Activated T-helper 17 cell treated with anti-CD3 and anti-CD28 coated beads, Interleukin-2, amount 50 U/mL, for 72 hours (primary cell): ENCODE measurements at places on chromosomes 5 and 9. TPM values are rescaled to one million over a fixed set of nuclear protein-coding genes. Genes with fewer than 3 reads are reported as not detected.
A peak's percentile ranks its signal among the peaks of the same experiment; 100 is the strongest.

DNA sequence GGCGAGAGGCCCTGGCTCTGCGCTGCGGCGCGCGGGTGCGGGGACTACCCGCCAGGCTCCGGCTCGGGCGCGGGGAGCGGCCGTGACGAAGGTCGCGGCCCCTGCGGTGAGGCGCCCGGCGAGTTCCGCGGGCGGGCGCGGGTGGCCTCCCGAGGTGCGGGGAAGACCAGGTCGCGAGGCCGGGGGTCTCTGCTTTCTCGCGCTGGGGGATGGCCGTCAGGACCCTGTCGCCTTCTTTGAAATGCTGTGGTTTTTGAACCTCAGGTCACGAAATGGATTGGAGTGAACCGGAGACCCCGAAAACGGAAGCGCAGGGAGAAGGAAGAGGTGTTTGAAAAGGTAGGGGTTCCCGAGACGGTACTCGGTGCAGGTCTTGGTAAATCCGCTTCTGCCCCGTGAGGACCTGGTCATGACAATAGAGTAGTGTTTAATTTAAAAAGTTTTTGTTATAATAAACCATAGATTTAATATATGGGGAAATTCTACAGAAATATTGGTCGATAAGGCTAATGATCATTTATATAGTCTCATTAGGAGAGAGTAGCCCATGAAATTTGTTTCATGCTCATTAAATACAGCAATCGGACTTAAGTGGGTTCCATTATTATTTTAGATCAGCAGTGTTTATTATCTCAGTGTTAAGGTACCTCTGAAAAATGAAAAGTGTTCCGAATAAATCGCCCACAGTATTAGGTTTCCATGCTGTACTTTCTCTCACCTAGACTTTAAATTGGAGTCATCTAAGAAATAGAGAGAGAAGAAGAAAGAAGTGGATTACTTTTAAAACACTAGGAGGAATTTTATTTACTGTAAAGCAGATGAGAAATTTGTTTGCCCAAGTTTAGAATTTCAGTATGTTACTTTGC is 279.0 kb downstream of the AOPEP start:
- ATAC-seq = no peak

GRCh38 chr5:160694896-160695295 is 157.1 kb downstream of the ATP10B start:
- no peak for ATAC-seq

DNA sequence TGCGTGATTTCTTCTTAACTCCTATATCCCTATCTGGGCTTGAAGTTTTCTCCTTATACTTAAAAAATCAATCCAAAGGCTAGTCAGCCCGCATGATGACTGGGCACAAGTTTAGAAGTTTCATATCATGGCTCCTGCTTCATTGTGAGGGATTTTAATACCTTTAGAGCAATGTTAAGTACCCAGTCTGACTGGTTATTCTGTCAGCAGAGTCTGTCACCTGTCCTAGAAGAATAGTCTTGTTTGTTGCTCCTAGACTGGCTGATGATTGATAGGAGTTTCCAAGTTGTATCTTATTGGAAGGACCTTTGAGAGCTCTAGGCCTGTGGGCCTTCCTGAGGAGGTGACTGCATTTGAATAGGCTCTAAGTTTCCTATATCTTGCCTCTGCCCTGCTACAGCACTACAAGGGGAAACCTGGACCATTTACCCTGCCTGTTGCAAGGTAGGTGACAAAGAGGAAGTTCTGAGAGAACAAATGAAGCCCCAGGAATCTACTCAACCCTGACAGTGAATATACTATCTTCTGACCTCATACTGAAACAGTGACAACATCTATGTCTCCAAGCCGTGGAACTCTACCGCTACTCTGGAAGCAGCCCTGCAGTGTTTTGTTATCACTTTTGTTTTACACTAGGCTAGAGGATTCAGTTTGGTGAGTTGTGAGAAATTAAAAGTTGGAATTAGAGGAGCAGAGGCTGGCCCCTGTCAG is 66.5 kb downstream of the F2RL2 start:
- ATAC-seq = peak; percentile 97

The GARNL3 gene
- 2.8 TPM for total RNA-seq

DNA sequence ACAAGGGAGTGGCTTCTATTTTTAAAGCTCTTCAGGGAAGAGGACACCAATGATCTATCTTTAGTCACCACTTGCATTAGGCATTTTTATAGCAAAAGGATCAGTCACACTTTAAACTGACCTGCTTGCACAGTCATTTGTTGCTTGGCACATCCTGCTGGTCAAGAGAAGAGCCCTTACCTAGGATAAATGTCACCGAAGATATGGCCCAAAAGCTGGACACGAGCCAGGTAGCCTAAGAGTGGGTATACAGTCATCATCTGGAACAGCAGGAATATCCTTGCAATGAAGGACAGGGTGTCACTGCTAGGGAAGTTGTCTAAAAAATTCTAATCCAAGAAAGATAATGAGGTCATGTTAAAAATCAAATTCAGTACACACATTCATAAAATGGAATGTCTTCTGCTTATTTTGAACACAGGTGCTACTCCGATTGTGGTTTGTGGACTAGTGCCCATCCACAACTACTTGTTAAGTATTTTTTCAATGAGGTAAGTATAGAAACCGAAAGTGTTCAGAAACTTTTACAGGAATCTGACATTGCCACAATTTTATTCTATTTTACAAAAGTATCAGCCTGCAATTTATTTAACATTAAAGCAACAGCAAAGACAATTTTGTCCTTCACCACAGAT is 78.4 kb downstream of the SLC38A9 start:
- no peak for ATAC-seq

The GHR gene
- total RNA-seq = not detected

The IL3 gene
- total RNA-seq = 0.32 TPM

The DBH gene
- not detected for total RNA-seq

GRCh38 chr5:161547738-161548486 is 1.4 kb upstream of the GABRB2 start:
- ATAC-seq = no peak

DNA sequence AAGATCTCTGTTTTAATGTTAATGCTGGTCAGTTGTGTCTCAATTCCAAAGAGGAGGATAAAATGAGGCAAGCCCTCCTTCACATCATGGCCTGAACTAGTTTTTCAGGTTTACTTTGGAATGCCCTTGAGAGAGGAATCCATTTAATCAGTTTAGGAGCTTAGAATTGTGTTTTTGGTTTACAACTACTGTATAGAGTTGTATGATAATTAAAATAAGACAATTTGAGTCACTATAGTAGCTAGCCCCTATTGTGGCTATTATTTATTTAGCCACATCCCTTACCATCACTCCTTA is 107.8 kb upstream of the PRLR start:
- ATAC-seq = no peak

The IL17B gene
- total RNA-seq = not detected

The ARL14EPL gene
- total RNA-seq = not detected

The FAM221B gene
- total RNA-seq = not detected

GRCh38 chr5:1212881-1213280 is 11.5 kb downstream of the SLC6A19 start:
- ATAC-seq = no peak

DNA sequence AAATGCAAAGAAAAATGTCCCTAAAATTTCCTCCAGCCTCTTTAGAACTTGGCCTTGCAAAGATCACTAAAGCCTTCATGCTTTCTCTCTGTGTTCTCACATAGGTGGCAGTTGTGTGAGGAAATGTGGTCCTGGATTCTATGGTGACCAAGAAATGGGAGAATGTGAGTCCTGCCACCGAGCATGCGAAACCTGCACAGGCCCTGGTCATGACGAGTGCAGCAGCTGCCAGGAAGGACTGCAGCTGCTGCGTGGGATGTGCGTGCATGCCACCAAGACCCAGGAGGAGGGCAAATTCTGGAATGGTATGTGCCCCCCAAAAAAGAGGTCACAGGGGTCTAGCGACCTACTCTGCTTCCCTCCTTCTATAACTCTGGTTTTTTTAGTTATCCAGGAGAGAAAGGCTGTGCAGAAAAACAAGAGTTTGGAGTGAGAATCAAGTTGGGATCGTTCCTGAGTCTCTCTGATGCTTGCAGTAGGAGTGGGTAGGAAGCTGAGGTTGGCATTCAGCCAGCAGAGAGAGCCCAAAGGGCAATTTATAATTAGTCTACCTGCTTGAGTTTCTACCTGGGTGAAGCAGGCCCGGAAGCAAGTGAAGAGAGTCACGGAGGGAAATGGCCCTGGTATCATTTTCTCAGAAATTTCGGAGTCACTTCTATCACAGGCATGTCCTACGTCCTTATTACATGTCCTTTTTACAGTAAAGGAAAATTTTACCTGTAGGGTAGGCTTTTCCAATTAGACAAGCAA is 97.5 kb downstream of the RFK start:
- ATAC-seq = no peak

- ATAC-seq = no peak
Measured at GRCh38 chr9:83266666-83267496, 203.9 kb upstream of the RASEF start.

The CSF1R gene
- 0.87 TPM for total RNA-seq

- no peak for ATAC-seq
Measured at GRCh38 chr5:28066856-28067255, 1028.5 kb upstream of the CDH9 start.

The ANKRD34B gene
- total RNA-seq = not detected

- peak; percentile 84 for ATAC-seq
Measured at GRCh38 chr5:133635051-133635450, 22.7 kb upstream of the FSTL4 start.

The PTGES gene
- not detected for total RNA-seq

GRCh38 chr5:173602423-173602822 is 14.0 kb downstream of the BOD1 start:
- ATAC-seq = no peak

GRCh38 chr9:2253636-2254580 is 238.8 kb downstream of the SMARCA2 start:
- ATAC-seq = no peak

DNA sequence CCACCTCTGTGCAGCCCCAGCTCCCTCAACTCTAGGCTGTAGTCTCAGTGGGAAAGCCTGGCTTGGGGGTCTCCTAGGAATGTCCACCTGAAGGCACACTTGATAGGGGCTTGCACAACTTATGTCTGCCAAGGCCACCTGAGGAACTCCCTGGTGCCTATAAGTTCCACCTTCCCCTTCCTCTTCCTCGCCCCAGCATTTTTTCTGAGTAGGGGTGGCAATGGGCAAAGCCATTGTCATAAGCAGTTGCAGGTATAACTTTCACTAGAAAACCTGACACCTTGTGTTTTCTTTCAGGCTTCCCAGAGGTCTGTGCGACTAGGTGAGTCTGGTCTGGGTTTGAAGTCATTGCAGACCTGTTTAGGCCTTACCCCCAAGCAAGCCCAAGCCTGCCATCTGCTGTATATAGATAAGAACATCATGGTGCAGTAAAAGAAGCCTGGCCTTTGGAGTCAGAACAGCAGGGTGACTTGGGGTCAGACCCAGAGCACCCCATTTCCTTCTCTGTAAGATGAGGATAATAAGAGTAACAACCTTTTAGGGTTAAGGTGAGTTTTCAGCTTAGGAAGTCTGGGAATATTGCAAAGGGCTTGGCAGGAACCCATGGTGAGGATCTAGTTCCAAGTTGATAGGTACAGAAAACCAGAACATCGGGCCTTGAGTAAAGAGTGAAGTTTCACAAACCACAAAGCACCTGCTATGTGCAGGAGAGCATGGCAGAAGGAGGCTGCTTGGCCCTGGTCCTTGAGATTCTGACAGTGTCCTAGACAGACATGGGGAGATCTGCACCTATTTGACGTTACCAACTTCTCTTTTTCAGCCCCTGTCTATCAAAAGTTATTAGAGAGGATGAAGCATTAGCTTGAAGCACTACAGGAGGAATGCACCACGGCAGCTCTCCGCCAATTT is 33.8 kb downstream of the TGFBI start:
- ATAC-seq = peak; percentile 68

GRCh38 chr5:163978897-163979296 is 473.5 kb downstream of the MAT2B start:
- no peak for ATAC-seq

GRCh38 chr5:114153392-114153791 is 208.5 kb upstream of the KCNN2 start:
- no peak for ATAC-seq

The PLPP7 gene
- not detected for total RNA-seq

The GDF9 gene
- 0.69 TPM for total RNA-seq

DNA sequence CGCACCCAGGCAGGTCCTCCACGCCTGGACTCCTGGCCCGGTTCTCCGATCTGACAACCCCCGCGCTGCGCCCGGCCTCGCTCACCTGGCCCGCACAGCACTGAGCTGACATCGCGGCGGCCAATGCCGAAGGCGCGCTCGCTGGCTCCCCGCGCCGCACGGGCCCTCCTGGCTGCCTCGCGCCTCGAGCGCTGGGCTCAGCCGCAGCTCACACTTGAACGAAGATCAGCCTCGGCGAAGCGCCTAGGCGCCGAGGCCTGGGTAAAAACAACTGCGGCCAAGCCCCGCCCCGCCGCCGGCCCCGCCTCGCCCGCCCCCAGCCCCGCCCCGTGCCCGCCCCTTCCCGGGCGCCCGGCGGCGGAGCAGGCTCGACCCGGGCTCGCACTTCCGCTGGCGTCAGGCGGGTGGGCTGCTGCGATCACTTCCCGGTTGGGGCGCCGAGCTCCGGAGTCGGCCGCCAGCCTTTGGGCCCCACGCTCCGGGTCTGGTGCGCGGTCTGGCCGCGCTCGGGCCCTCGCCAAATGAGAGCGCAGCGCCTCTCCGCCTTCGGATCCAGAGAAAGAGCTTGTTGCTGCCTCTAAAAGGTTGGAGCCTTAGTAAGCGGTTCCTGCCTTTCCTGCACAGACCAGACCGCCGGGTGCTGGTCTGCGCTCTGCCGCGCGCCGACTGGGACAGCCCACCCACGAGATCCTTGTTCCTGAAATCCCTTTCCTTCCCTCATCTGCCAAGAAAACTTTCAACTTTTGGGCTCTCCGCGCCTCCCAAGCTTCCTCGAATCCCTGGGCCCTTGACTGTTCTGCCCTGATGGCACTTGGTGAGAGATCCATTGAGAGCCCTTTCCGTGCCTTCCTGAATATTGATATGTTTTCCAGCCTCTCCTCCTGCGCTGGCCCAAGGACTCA is at the start of gene SERINC5:
Gene SERINC5, minus strand, starts transcription at position 238 of the 902 bp plus-strand sequence. Its CDS starts 126 bp downstream, at position 112.
- peak; percentile 81 for ATAC-seq

The AQP7 gene
- total RNA-seq = 0.45 TPM

GRCh38 chr9:24846248-24846912 is 300.7 kb upstream of the IZUMO3 start:
- ATAC-seq = no peak

- no peak for ATAC-seq
Measured at GRCh38 chr9:116688806-116689485, 1.8 kb downstream of the TRIM32 start.

The CCDC171 gene
- total RNA-seq = 5.5 TPM
